ENCODE measurements at places on chromosomes 7 and 10.
A peak's percentile ranks its signal among the peaks of the same experiment; 100 is the strongest.

DNA sequence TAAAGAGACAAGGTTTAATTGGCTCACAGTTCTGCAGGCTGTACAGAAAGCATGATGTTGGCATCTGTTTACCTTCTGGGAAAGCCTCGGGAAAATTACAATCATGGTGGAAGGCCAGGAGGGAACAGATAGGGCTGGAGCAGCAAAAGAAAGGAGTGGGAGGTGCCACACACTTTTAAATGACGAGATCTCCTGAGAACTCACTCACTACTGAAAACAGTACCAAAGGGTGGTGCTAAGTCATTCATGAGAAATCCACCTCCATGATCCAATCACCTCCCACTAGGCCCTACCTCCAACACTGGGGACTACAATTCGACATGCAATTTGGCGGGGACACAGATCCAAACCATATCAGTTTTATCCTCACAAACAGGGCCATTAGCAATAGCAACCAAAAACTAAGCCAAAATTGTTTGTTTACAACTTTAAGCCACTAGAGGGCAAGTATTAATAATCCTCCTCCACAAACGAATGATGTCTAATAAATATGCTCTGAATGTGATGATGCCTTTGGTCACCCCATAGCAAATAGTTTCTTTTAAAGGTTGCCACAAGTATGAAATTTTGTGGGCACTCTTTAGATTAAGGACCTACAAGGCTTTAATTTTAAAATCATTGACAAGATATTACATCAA is 129.2 kb upstream of the NRBF2 start:
- DNase-seq: no peak

GRCh38 chr10:43681220-43681619 is 32.5 kb upstream of the ZNF32 start:
- no peak for DNase-seq

- no peak for DNase-seq
Observed at GRCh38 chr10:43251419-43252165, 15.3 kb downstream of the RASGEF1A start.

DNA sequence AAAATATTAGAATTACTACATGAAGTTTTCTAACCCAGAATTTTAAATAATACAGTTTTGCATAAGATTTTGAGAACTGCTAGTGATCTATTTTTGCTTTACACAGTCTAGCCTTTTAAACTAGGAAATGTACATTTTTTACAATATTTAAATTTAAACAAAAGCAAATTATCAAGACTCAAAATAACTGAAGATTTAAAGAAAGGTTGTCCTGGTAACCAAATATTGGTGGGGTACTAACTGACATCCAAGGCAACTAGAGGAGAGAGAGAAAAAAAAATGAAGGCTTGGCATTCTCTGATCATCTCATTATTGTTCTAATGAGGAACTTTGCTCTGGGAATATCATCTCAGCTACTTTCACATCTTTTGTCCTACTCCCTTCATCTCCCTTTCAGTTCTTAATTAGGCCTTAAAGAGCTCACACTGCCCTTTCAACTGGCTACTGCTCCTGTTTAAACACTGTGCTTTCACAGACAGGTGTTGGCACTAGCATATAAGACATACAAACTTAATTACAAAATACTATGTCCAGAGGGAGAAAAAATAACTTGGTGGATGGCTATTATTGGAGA is 33.7 kb downstream of the RAB11FIP2 start:
- no peak for DNase-seq

DNA sequence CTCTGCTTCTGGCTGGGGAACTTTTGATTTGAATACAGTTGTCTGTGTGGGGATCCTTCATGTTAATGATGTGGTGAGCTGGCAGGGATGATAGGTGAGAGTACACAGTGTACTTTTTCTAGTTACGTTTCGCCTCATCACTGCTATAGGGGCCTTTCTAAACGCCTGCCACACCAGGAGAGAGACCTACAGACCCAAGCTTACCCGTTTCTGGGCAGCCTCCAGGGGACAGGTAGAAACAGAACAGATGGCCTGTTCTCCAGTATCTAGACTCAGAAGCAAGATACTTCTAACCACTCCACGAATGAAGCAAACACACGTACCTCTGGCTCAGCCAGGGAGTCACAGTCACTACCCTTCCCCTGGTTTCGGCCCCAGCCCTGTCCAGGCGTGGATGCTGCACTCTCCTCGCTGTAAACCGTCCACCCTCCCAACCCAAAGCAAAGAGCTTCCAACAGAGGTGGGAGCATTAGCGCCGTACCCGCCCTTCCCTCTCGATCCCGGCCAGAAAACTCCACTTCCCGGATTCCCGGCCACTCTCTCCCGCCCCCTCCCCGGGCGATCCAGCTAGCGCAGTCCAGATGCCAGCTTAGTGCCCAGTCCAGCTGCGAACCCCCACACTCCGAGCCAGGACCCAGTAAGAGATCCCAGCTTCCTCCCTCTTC is 1.2 kb downstream of the CCDC6 start:
- no peak for DNase-seq

DNA sequence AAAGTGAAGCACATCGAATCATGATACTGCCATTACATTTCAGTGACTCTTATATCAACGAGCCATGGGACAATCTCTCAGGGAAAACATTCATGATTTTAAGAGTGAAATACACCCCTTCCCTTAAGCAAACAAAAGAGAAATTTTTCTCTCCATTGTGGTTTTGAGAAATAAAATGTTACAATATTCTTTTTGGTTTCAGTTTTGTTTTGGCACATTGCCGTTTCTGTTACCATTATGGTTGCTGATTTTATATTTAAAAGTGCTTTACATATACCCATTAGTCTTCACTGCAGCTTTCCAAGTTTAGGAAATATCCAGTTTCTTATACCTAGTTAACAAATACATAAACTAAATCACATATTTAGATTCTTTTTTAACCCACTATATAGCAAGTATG is 126.8 kb upstream of the SEM1 start:
- no peak for DNase-seq

- no peak for DNase-seq
Observed at GRCh38 chr7:11430841-11431240, 401.2 kb downstream of the THSD7A start.

- DNase-seq: no peak
Observed at GRCh38 chr7:46383605-46384004, 462.5 kb upstream of the IGFBP3 start.

- DNase-seq: no peak
Observed at GRCh38 chr10:15791816-15792524, 68.3 kb downstream of the MINDY3 start.

GRCh38 chr7:95059842-95060313 is 152.5 kb downstream of the PPP1R9A start:
- no peak for DNase-seq

- DNase-seq: no peak
Observed at GRCh38 chr10:77649333-77650331, 12.0 kb upstream of the KCNMA1 start.

DNA sequence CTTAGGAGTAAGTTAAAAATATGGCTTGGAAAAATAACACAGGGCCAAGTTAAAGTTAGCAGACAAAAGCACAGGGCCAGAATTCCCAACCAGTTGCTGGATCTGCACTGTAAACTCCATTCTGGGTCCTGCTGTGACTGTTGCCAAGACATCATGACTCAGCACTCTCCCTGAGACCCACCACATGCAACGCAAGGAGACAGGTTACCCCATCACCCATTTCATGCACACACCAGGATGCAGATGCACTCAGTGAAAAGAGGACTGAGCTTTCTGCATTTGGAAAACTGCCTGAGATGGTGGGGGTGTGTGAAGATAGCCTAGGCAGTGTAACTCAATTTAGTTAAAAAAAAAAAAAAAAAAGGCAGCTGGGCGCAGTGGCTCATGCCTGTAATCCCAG is 97.6 kb upstream of the ZNF438 start:
- DNase-seq: no peak

GRCh38 chr10:24929904-24930303 is 22.5 kb downstream of the PRTFDC1 start:
- DNase-seq: no peak

DNA sequence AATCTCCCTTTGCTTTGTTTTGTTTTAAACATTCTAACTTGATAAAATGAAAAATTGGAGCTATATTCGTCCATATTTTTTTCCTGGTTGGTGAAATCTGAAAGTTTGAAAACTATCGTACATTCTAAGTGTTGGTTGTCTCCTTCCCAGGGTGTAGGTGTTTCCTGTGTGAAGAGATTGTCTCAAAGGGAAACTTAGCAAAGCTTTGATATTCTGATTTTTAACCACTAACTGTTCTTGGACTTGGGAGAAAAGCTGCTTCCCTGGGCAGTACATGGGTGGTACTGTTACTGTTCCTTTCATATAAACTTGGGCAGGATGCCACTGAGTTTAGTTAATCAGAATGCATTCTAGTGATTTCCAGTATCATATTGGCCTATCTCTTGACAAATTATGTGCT is 253.5 kb upstream of the LRGUK start:
- no peak for DNase-seq

- no peak for DNase-seq
Observed at GRCh38 chr7:50155755-50156154, 62.7 kb upstream of the ZPBP start.

DNA sequence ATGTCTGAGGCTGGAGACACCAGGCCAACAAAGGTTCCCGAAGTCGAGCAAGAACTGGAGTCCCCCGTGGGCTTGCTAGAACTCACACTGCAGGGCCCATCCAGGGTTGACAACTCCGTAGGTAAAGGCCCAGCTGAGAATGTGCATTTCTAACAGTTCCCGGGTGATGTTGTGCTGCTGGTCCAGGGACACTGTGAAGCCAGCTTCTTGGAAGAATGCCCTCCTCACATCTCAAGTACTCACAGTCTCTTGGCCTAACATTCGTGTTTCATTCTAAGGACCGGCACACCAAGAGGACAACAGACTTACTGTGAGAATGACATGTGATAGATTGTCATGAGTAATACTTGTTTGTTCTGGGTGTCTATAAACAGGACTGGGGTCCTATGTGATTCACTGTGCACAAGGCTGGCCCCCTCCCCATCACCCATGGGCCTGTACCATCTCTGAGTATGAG is 682.3 kb upstream of the IGFBP3 start:
- DNase-seq: no peak

- no peak for DNase-seq
Observed at GRCh38 chr7:155602750-155603149, 41.7 kb upstream of the RBM33 start.

DNA sequence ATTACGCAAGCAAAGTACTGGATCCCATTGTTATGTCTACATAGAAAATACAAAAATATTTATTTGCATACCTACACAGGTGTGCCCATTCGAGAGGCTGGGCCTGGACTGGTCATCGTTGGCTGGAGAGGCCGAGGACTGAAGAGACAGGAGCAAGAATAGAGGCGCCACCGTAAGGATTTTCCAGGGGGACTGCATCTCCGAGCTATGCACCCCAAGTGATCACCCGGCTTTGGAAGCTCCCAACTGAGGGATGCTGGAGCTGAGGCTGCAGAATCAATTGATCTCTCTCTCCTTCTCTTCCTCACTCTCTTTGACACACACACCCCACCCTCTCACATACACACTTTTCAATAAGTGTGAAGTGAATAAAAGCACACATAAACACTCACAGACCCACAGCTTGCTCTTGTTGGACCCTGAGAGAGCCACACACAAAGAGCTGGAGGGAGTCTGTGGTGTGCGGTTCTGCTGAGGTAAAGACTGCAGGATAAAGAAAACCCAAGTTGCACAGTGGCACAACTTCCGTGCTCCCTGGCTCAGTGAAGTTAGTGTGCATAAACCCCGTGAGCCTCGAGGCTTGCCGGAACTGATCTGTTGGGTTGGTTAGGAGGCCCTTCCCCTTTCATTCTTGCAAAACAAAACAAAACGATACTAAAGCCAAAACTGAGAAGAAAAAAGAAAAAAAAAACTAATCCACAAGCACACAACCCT is at the start of gene AOAH:
TSS of gene AOAH (minus strand) at position 544 of the 714 bp plus-strand sequence. CDS start at position 198, 346 bp downstream.
- DNase-seq: peak; percentile 40

- DNase-seq: no peak
Observed at GRCh38 chr10:71219918-71220688, 7.7 kb downstream of the UNC5B start.

GRCh38 chr7:144057954-144058353 is 9.2 kb downstream of the OR2A5 start:
- no peak for DNase-seq

DNA sequence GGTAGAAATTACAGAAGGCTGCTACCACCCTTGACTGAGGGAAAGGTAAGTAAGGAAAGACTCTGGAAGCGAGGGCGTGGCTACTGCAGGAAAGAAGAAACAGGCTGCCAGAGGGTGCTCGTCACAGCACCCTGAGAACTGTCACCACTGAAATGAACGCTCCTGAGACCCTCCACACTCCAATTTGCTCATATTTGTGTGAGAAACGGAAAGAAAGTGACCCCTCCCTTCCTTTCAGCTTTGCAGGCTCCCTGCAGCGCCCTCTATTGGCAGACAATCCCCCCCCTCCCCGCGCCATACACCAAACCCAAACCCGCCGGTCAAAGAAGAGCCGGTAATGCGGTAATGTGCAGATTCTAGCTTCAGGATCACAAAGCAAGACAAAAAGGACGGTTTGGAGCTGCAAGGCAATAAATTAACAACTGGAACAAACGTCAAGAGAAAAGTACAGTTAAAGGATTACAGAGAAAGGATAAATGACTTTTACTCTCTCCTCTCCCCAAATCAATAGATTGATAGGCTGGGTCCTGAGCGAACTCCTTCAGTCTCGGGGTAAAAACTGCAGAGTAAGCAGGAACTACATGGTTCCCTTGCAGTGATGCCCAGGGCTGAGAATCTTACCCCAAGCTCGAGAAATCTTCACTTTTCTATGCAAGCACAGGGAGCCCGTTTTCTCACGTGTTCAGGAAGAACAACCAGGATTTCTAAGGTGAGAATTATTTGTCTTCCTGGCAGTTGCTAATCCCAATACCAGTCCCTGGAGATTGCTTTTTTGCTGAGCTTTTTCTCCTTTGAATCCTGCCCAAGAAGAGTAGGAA is 47.6 kb downstream of the STEAP1B start:
- peak; percentile 2 for DNase-seq

DNA sequence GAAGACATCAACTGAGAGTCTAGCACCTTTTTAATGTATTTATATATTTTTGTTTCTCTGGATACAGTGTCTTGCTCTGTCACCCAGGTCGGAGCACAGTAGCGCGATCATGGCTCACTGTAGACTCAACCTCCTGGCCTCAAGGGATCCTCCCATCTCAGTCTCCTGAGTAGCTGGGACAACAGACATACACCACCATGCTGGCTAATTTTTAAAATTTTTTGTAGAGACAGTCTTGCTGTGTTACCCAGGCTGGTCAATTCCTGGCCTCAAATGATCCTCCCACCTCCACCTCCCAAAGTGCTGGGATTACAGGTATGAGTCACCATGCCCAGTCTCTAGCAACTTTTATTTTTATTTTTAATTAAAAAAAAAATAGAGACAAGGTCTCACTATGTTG is 51.4 kb upstream of the ANLN start:
- no peak for DNase-seq

Data from activated CD4-positive, alpha-beta T cell treated with anti-CD3 and anti-CD28 coated beads, Interleukin-2, amount 50 U/mL, for 4 hours (primary cell).